ENCODE measurements at places on chromosomes 2 and 18. TPM values are rescaled to one million over a fixed set of nuclear protein-coding genes. Genes with fewer than 3 reads are reported as not detected.

- no peaks in the 10 kb centered on the region for H3K27me3 ChIP-seq
- H3K27ac ChIP-seq, result no peak overlapping the region
- peaks cover 4% of the 10 kb centered on the region for H3K4me1 ChIP-seq
- no peaks in the 10 kb centered on the region for H3K36me3 ChIP-seq
- H3K4me3 ChIP-seq, result no peak overlapping the region
Observed at GRCh38 chr2:144361742-144362141, 158.2 kb downstream of the ZEB2 start.

DNA sequence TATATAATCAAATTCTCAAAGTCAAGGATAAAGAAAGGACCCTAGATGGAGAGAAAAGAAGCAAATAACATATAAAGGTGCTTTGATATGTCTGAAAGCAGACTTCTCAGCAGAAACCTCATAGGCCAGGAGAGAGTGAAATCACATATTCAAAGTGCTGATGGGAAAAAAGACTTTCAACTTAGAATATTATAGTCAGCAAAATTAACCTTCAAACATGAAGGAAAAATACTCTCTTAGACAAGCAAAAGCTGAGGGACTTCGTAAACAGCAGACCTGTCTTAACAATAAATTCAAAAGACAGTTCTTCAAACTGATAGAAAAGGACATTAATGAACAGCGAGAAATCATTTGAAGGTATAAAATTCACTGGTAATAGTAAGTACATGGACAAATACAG lies 107.2 kb upstream of the KCNH7 start:
- H3K4me1 ChIP-seq, result no peaks in the 10 kb centered on the region
- H3K36me3 ChIP-seq, result no peaks in the 10 kb centered on the region
- no peak overlapping the region for H3K4me3 ChIP-seq
- H3K27ac ChIP-seq, result no peak overlapping the region
- no peak for DNase-seq
- H3K27me3 ChIP-seq, result no peaks in the 10 kb centered on the region

GRCh38 chr2:119326938-119327337 lies 39.7 kb downstream of the C2orf76 start:
- H3K27me3 ChIP-seq, result no peaks in the 10 kb centered on the region
- no peaks in the 10 kb centered on the region for H3K4me1 ChIP-seq
- DNase-seq, result no peak
- H3K27ac ChIP-seq, result no peak overlapping the region
- H3K36me3 ChIP-seq, result no peaks in the 10 kb centered on the region

DNA sequence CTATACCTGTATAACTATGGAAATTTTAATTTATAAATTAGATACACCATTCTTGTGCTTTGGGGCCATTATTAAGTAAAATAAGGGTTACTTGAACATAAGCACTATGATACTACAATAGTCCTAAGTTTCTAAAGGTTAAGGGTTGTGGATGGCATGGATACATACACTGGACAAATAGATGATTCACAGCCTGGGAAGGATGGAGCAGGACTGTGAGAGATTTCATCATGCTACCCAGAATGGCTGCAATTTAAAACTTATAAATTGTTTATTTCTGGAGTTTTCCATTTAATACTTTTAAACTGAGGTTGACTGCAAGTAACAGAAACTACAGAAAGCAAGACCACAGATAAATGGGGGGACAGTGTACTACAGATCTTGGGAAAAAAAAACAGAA lies 295.8 kb upstream of the ZNF804A start:
- H3K4me1 ChIP-seq, result no peaks in the 10 kb centered on the region
- no peak overlapping the region for H3K27ac ChIP-seq
- no peaks in the 10 kb centered on the region for H3K27me3 ChIP-seq
- H3K36me3 ChIP-seq, result no peaks in the 10 kb centered on the region
- DNase-seq, result no peak

DNA sequence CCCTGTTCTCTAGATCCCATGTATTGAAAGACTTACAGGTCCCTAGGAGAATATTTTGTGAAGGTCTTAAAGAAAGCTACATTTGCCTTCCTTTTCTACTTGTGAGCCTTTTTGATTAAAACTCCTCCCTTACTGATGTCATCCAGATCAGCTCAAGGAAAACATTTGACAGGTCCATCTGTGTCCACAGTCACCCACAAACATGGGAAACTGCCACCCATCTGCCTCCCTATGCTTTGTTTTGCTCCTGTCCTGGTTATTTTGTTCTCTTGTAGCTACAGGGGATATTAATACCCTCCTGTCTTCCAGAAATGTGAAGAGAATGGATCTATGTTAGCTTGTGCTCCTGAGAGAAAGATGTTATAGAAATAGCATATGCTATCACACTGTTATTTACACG lies 203.6 kb upstream of the GALNT5 start:
- H3K4me1 ChIP-seq, result no peaks in the 10 kb centered on the region
- H3K27ac ChIP-seq, result no peak overlapping the region
- no peak overlapping the region for H3K4me3 ChIP-seq

- no peak overlapping the region for H3K4me3 ChIP-seq
- no peaks in the 10 kb centered on the region for H3K27me3 ChIP-seq
- H3K36me3 ChIP-seq, result no peaks in the 10 kb centered on the region
Observed at GRCh38 chr2:98474979-98475632, 30.4 kb downstream of the INPP4A start.

Gene STON1
- total RNA-seq, result 52.0 TPM

Gene REG3A
- total RNA-seq, result not detected

Gene CENPO
- 3.9 TPM for total RNA-seq

Gene AQP12A
- total RNA-seq, result not detected

Gene RAB17
- total RNA-seq, result 4.3 TPM

Gene D2HGDH
- 19.9 TPM for total RNA-seq

Gene HOXD10
- total RNA-seq, result 1.0 TPM
